ENCODE measurements at places on chromosomes 4 and X.

DNA sequence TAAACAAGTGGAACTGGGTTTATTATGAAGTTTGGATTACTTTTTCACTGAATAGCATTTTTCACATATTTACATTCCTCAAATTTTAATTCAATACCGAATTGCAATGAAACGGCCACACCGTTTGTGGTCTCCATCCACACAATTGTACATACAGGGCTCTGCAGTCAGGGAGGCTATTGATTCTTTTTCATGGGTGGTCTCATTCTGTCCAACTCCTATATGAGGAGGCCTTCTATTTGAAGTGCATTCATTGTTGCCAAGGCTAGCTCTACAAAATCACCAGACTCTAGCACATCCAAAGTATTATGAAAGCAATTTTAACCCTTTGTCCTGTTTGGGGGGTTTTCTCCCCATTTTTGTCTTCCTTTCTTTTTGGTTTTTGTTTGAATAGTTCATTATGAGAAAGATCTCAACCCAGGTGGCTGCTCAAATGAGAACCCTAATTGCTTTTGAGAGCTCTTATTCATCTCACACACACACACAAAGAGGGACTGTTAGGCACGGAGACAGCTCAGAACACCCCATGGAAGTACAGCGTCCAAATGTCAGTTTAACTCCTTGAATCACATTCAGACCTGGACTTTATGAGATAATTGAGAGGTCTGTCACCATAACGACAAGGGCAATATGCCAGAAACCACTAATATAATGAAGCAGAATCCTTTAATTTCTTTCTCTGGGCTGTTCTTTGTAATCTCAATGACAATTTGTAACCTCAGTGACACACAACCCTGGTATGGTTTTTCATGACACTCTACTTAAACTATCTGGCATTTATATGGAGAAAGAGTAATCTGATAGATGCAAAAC is 79.4 kb downstream of the NLGN4X start:
- no peak for ATAC-seq

- ATAC-seq: no peak
Observed at GRCh38 chr4:72875138-72875537, 194.4 kb downstream of the COX18 start.

GRCh38 chrX:65723706-65724105 is 56.3 kb downstream of the MSN start:
- ATAC-seq: peak; percentile 93

- ATAC-seq: no peak
Observed at GRCh38 chr4:89420507-89420906, 112.9 kb upstream of the GPRIN3 start.

- ATAC-seq: no peak
Observed at GRCh38 chr4:125123570-125124109, 191.1 kb upstream of the FAT4 start.

GRCh38 chr4:61200187-61200915 is at the start of gene ADGRL3:
Gene ADGRL3 (plus strand): TSS chr4:61200326.
- no peak for ATAC-seq

All from activated CD4-positive, CD25-positive, alpha-beta regulatory T cell treated with anti-CD3 and anti-CD28 coated beads, Interleukin-2, amount 50 U/mL, for 24 hours (primary cell).